Chondrocyte (in vitro differentiated cells): ENCODE measurements at places on chromosomes 1 and 21. TPM values are rescaled to one million over a fixed set of nuclear protein-coding genes. Genes with fewer than 3 reads are reported as not detected.

The NTNG1 gene
- not detected in 3 replicates for total RNA-seq

The PTGER3 gene
- 2.0 to 7.9 TPM (median 2.5 TPM) in 3 replicates for total RNA-seq

The KDF1 gene
- total RNA-seq: not detected in 3 replicates

The ANKRD65 gene
- total RNA-seq: not detected in 3 replicates

The USH2A gene
- not detected in 3 replicates for total RNA-seq

The CYP4Z1 gene
- total RNA-seq: not detected in 3 replicates

The IVL gene
- total RNA-seq: not detected in 3 replicates

The NCMAP gene
- total RNA-seq: not detected in 3 replicates

The ALPL gene
- total RNA-seq: 17.6 to 37.0 TPM (median 19.2 TPM) in 3 replicates
